Stimulated activated CD4-positive, alpha-beta T cell treated with anti-CD3 and anti-CD28 coated beads, Interleukin-12 subunit alpha, Interleukin-12 subunit beta, amount 100 ng/mL, for 4 hours (primary cell): ENCODE measurements at places on chromosomes 1 and 21.

- no peak for DNase-seq
Measured at GRCh38 chr1:99680270-99680669, 34.4 kb downstream of the PALMD start.

DNA sequence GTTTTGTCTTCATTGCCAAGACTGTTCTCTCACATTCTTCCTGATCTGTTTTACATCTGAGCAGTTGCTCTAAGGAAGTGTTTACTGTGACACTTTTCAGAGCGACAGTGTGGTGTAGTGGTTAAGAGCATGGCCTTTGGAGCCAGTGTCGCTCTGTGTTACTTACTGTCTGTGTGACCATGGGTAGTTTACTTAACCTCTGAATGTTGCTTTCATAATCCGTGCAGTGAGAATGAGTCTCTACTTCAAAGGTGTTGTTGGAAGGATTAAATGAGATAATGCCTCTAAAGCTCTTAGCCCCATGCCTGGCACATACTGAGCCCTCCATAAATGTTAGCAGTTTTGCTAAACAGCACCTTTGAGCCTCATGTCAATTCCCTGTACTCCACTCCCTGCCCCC lies 35.9 kb upstream of the ZFP69B start:
- DNase-seq: no peak

- no peak for DNase-seq
Measured at GRCh38 chr1:25033030-25033827, 103.2 kb upstream of the RUNX3 start.

DNA sequence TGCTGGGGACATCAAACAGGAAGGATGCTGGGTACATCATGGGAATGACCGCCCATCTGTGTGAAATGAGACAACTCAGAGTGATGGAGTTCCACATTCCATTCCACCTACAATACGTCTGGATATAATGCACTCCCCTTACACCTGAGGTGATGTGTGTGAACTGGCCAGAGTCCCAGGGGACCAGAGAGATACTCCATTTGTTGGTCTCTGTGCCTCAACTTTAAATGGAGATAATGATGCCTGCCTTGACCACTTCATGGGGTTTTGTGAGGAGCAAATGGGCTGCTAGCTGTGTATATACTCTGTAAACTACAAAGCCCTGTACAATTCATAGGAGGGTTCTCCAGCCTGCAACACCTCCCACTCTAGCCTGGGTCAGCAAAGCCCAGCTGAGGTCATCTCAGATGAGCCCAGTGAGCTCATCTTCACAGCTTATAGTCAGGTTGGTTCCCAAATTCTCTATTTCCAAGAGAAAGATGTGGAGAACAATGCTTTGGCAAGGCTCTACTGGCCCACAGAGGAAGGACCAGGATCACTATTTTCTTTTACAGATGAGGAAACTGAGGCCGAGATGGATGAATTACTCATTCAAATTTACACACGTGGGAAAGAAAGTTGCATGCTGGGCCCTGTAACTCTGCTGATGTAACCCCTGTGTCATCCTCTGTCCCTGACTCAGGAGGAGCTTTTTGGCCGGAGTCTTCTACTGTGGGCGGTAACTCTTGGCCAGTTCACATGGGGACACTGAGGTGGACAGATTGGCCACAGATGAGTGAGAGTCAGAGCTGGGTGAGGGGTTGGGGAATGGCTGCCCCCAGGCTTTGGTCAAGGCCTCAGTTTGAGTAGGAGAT lies 105.6 kb upstream of the GCLM start:
- no peak for DNase-seq

DNA sequence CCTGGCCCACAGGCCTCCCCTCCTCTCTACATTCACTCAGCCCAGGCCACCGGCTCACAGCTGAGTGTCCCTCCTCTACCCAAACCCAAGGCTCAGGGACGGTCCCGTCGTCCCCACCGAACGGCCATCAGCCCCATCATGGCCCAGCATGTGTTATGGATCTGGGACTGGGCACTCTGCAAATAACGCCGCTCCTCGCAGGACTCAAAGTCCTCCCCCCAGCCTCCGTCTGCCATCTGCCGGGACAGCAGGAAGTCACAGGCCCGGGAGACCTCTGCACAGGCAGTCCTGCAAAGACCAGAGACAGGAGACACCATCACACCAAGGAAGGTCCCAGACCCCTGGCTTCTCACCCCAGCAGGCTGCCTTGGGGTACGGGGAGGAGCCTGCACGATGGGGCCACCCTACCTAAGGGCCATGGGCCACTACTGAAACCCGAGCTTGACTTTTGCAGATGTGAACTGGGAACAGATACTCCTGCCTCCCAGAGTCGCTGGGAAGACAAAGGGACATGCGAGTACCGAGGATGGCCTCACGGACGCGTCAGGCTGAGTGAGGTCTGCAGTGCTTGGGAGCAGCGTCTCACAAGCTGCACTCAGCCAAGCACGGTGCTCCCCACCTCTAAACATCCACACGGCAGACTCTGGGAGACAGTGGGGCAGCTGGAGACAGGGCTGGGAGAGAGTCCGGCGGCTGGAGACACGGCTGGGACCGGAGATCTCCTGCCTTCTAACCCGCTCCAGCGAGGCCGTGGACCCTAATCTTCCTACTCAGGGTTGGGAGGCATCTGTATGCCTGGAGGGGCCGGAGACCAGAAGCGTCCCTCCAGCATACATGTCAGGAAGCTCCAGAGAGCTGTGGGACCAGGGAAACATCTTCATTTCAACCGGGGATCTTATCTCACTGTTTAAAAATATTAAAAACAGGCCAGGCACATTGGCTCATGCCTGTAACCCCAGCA lies 10.4 kb upstream of the SPATC1L start:
- no peak for DNase-seq

DNA sequence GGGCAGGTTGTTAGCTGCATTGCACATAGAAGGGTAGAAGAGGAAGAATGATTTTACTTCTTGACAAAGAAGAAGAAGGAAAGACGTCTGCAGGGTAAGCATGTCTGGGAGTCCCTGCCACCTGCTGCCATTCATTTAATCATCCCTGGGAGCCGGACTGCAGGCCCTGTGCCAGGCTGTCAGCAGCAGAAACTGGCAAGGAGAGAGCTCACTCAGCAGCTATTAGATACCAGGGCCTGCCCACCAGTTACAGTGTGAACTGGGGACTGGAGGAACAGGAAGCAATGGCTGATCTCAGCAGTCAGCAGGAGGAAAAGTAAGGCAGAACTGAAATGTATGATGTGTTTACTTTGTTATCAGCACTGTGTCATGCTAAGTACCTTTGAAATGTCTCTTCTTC lies 75.7 kb upstream of the C1orf87 start:
- no peak for DNase-seq

DNA sequence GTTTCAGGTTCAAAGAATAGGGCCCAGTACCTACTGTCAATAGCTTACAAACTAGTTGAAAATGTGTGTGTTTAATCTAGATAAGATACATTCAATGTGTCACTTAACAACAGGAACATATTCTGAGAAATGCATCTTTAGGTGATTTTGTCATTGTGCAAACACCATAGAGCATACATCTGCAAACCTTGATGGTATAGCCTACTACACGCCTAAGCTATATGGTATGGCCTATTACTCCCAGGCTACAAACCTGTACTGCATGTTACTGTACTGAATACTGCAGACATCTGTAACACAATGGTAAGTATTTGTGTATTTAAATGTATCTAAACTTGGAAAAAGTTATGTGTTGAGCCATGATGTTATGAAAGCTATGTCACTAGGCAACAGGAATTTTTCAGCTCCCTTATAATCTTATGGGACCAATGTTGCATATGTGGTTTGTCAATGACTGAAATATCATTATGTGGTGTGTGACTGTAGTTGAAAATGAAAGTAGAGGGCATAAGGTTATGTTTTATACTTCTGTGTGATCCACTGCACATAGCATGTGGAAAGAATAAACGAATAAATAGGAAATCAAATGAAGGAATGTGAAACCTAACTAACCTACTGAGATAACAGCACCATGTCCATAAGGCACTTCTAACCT lies 129.0 kb upstream of the CAMK1G start:
- no peak for DNase-seq
